ELR (cell line): ENCODE measurements at places on chromosomes 4 and X.

GRCh38 chr4:16537926-16538325, 311.7 kb upstream of the TAPT1 start:
- no peak for DNase-seq

GRCh38 chr4:169611157-169611556, 1.2 kb downstream of the NEK1 start:
- DNase-seq: no peak

GRCh38 chrX:107714206-107714891, 61.2 kb downstream of the TSC22D3 start:
- DNase-seq: no peak

DNA sequence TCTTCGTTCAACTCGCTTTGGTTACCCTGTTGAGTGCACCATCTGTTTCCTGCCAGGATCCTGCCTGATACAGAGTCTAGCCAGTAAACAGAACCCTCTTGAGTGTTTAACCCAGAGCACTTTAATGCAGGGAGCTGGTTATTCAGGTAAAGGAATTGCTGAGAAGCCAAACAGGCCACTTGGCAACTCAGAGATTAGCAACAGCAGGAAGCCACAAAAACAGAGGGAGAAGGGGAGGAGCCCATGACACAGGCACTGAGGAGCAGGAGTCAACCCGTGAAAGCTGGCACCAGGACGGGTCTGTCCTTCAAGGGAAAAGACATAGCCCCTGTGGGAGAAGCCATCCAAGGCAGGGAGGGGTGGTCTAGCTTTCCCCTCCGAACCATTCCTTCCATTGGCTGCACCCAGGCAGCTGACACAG, 641.4 kb downstream of the ZNF674 start:
- no peak for DNase-seq

DNA sequence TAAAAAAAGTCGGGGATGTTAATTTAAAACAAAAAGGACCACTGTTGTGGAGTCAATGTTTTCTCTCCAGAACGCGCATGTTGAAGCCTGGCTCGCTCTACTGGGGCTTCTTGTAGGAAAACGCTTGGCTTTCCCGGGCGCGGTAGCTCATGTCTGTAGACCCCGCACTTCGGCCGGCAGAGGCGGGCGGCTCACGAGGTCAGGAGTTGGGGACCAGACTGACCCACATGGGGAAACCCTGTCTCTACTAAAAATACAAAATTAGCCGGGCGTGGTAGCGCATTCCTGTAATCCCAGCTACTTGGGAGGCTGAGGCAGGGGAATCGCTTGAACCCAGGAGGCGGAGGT, 15.6 kb downstream of the NELFA start:
- no peak for DNase-seq

DNA sequence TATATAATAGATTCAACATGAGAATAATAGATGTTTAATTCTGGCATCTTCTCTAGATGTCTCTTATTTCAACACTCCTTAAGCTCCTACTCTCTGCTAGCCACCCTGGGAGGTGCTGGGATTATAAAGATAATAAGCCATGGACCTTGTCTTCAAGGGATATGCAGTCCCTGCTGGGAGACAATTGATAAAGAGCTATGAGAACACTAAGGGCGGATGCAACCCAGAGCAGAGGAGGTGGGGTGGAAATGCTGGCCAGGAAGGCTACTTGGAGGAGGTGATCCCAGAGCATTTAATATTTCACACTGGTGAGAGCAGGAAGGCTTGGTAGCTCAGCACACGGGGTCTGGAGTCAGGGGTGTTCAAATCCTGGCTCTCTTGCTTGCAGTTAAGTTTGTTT, 18.3 kb upstream of the PGRMC2 start:
- DNase-seq: no peak

DNA sequence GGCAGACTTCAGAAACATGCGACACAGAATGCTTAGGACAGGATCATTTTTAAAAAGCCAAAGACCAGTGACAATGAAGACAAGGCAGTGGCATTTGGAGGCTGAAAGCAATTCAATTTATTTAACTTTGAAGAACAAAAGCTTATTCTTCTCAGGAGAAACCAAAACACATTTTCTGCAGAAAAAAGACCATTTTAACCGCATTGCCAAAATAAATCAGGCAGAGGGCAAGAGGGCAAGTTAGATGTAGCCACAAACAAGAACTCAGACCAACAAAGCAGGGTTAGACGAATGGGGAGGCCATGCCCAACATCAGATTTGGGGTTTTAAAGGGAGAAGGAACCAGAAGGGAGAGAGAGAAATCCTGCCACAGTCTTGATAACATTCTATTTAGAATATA, 58.9 kb downstream of the RELL1 start:
- DNase-seq: no peak

GRCh38 chr4:166400270-166400894, 527.3 kb downstream of the TLL1 start:
- no peak for DNase-seq

DNA sequence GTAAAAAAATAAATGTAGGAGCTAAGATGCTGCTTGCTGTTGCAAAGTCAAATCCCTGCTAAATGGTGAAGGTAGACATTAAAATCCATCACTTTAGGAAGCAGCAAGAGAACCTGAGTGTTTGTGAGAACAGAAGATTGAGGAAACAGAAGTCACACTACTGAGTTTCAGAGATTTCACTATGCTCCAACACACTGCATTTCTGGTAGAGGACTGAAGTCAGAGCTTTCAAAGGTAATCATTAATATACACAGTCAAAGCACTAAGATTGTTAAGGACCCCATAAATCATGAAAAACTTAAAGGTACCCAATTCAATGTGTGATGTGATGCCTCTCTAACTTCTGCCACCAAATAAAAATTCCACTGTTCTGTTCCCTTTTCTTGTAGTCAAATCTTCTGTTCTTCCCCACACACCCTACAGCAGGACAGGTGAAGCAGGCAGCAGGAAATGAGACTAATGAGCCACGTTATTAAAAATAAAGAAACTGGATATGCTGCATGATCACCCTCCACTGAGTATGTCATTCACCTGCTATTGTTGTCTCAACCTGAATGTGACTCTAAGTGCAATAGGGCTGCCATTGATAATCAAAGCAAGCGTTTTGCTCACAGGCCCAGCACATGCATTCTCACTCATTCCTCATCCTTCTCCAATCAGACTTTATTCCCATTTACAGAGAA, 28.9 kb upstream of the APELA start:
- DNase-seq: no peak

- DNase-seq: no peak
These were observed 505.0 kb downstream of the BCOR start for GRCh38 chrX:39592776-39593175.

GRCh38 chr4:76476571-76476970, 41.5 kb downstream of the SHROOM3 start:
- no peak for DNase-seq

DNA sequence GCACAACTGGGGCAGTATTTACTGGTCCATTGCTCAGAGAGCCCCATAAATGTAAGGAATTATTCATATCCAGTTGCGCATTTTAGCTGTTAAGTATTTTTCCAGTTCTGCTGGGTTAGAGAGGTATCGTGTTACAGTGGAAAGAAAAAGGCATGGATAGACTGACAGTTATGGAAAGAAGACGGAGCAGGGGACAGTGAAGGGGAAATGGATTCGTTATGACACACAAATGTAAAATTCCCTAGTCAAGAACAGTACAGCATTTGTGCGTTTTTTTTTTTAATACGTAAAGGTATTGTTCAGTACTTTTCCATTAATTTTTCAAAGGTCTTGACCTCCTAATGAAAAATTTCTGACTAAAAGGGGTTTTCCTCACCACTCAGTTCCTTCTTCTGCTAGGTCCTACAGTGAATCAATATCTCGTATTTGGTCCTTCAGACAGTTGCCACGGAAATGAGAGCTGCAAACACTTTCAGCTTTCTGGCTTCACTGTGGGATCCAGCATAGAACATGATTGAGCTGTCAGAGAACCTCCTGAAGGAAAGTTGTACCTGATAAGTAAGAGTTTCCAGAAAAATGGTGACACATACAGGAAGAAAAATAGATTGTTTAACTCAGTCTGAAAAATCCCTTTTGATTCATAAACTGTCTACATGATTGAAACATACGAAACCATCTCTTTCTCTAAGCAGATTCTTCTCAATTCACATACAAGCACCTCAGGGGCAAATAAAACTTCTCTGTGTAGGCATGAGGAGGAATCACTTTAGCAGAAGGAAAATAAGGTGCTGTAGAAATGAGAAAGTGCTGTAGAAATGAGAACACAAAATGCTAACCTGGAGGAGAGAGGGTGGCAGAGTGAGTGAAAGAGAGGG, 21.8 kb upstream of the BBS12 start:
- no peak for DNase-seq

DNA sequence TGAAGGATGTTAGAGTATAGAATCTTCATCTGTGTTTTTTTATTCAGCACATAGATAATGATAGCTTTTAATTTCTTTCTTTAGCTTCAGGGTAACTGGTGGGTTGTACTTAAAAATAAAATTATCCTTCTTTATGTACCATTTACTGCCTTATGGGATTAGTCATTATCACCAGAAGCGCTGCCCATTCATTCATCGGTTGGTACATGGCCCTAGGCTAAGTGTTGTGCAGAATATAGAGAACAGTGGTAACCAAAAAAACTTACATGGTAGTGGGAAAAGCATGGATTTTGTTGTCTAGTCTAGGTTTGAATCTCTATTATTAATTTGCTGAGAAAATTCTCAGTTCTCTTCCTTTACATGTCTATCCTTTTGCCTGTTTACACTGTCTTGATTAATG, 43.5 kb upstream of the PDE5A start:
- no peak for DNase-seq

- no peak for DNase-seq
These were observed 155.2 kb downstream of the PDGFC start for GRCh38 chr4:156816360-156816755.

- no peak for DNase-seq
These were observed 318.9 kb upstream of the GATB start for GRCh38 chr4:152079543-152080293.

DNA sequence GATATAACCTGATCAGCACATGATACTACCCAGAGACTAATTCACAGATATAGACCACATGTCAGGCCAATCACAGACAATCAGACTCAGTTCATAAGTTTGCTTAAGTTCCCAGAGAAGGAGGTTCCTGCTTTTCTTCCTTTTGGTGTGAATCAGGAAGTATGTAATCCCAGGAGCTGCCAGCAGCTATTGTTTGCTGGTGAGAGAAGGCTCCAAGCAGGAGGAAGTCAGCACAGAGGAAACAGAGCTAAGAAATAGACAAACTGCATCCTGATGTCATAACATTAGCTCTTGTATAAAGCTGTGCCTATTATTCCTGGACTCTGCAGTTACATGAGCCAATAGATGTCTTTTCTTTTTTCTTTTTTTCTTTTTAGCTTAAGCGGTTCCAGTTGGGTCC, 50.9 kb downstream of the UCHL1 start:
- DNase-seq: no peak

DNA sequence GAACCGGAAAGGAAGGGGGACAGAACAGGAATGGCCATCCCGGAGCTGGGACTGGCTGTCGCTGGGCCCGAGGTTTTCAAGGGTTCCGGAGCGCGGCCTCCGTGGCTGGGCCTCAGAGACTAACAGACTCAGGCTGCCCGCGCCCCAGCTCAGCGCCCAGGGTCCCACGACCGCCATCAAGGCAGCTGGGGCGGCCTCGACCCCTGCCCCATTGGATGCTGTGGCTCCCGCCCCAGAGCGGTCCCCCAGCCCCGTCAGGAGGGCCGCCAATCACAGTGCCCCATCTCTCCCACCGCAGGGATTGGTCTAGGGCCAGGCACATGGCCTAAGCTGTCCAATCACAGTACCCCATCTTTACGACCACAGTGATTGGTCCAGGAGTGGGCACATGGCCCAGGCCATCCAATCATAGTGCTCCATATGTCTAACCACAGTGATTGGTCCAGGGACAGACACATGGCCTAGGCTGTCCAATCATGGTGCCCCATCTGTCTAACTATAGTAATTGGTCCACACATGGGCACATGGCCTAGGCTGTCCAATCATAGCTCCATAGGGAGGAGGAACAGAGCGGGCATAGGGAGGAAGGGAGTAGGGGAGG, 105.3 kb upstream of the NKX1-1 start:
- peak; percentile 28 for DNase-seq

DNA sequence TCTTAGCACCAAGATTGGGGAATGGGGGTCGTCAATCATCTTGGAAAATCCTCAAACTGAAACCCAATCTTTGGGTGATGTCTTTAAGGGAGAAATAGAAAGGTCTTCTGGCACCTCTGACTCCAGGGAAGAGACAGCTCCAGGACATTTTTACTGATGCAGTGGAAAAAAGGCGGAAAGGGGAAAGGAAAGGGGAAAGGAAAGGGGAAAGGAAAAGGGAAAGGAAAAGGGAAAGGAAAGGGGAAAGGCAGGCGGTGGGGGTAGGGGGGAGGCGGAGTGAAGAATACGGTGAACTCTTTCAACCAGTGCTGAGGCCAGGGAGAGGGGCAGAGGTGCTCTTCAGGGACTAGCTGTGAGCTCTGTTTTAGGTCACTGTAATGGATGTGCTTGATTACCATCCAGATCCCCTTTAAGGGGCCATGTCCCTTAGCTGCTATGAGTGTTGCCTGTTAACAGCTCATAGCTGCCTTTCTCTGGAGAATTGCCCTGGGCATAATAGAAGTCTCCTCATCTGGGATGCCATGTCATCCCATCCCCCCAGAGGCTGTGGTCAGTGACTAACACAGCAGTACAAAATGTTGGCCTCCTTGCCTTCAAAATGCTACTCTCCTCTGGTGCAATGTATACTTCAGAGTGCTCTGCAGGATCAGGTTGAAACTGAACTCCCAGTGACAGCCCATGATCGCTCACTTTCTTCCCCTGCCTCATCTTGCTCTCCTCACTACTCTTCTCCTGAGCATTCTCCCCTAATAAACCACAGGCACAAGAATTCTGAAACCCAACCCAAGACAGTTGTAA, 92.4 kb upstream of the AP1S2 start:
- DNase-seq: peak; percentile 93

DNA sequence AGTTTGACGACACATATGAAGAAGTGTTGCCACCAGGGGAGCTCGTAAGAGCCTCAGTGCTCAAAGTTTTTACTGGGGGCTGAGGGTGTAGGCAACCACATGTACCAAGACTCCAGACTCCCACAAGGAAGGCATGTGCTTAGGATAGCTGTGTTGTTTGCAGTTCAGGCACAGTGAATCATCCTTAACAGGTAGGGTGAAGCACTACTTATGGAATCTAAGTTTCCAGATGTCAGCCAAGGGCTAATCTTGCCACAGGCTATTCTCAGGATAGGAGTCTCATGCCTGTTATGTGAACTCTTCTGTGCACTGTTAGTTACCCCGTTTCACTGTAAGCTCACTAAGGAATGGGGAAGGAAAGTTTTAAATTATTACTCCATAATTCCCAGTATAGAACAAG, 202.6 kb downstream of the TMA16 start:
- DNase-seq: peak; percentile 83

- peak; percentile 37 for DNase-seq
These were observed 11.2 kb downstream of the CDKN2AIP start for GRCh38 chr4:183455431-183456195.

- no peak for DNase-seq
These were observed 956.7 kb downstream of the GLUD2 start for GRCh38 chrX:122004127-122004526.

GRCh38 chrX:120144178-120144844, 14.1 kb upstream of the RHOXF2 start:
- no peak for DNase-seq

DNA sequence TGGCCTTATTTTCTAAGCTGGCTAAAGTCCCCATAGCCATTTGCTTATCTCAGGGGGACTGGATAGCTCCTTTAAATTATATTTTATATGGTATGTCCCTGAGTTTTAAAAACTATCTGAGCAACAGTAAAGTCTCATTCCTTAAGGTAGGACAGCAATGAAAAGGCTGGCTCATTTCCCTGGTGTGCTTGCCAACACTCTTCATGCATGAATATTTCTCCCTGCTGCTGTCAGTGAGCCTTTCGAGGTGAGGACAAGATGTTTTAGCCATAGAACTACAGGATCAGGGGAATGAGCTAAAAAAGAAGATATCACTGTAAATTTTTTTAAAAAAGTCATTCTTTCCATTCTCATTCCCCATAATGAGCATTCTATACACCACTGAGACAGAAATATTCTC, 427.3 kb upstream of the FAM241A start:
- DNase-seq: peak; percentile 9
